Nephron progenitor cell (in vitro differentiated cells): ENCODE measurements at places on chromosomes 4 and X.

- H3K36me3 ChIP-seq = peaks cover 100% of the 10 kb centered on the region
- H3K4me1 ChIP-seq = peaks cover 11% of the 10 kb centered on the region
- no peak overlapping the region for H3K27ac ChIP-seq
- no peak overlapping the region for H3K4me3 ChIP-seq
- no peaks in the 10 kb centered on the region for H3K27me3 ChIP-seq
Observed at GRCh38 chrX:115936008-115936407, 234.5 kb upstream of the AGTR2 start.

GRCh38 chrX:47216393-47216925, 2.0 kb upstream of the CDK16 start:
- H3K36me3 ChIP-seq = peaks cover 47% of the 10 kb centered on the region
- H3K4me3 ChIP-seq = peak overlapping the region; percentile 95
- peaks cover 47% of the 10 kb centered on the region for H3K4me1 ChIP-seq
- no peak for DNase-seq
- no peaks in the 10 kb centered on the region for H3K27me3 ChIP-seq
- H3K27ac ChIP-seq = peak overlapping the region; percentile 97

- no peak for DNase-seq
- H3K27me3 ChIP-seq = peaks cover 3% of the 10 kb centered on the region
- H3K27ac ChIP-seq = no peak overlapping the region
- H3K4me1 ChIP-seq = peaks cover 30% of the 10 kb centered on the region
- H3K36me3 ChIP-seq = no peaks in the 10 kb centered on the region
- H3K4me3 ChIP-seq = no peak overlapping the region
Observed at GRCh38 chrX:96682516-96682915, 2.1 kb upstream of the DIAPH2 start.

GRCh38 chrX:140765043-140765784, 55.7 kb downstream of the LINC00632 start:
- peak overlapping the region; percentile 83 for H3K4me3 ChIP-seq
- no peak overlapping the region for H3K27ac ChIP-seq
- DNase-seq = peak; percentile 8
- H3K4me1 ChIP-seq = peaks cover 30% of the 10 kb centered on the region
- H3K27me3 ChIP-seq = peaks cover 3% of the 10 kb centered on the region

DNA sequence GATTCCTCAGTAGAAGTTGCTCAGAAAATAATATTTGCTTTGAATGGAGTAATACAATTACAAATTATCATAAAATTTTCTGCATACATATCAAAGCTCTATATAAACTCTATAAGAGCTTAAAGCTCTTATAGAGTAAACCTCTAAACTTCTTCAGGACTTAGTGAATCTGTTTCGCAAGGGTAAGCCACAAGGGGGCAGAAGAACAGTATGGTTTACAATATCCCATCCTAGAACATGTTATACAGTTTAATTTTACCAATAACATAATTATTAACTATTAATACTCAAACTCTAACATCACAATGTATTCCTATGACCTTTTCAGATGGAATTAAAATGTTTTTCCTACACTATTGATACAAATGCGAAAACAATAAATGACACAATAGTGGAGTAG, 33.8 kb upstream of the SPANXN1 start:
- no peaks in the 10 kb centered on the region for H3K36me3 ChIP-seq
- no peaks in the 10 kb centered on the region for H3K4me1 ChIP-seq
- no peak overlapping the region for H3K27ac ChIP-seq
- no peak overlapping the region for H3K4me3 ChIP-seq
- H3K27me3 ChIP-seq = no peaks in the 10 kb centered on the region
- peak; percentile 23 for DNase-seq

GRCh38 chr4:99817309-99817890, 773 bp downstream of the DAPP1 start:
- H3K27ac ChIP-seq = no peak overlapping the region
- H3K36me3 ChIP-seq = no peaks in the 10 kb centered on the region

DNA sequence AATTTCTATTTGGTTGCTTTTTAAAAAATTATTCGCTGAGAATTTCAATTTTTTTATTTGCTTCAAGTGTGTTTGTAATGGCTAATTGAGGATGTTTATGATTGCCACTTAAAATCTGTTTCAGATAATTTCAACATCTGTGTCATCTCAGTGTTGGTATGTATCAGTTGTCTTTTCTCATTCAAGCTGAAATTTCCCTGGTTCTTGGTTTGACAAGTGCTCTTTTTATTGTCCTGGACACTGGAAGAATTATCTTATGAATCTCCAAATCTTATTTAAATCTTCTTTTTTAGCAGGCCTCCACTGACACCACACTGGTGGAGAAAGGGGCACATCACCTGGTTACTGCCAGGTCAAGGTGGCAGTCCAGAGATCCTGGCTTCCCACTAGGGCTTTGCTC, 21.5 kb downstream of the CHST7 start:
- no peak overlapping the region for H3K27ac ChIP-seq
- H3K36me3 ChIP-seq = peaks cover 5% of the 10 kb centered on the region
- H3K27me3 ChIP-seq = peaks cover 11% of the 10 kb centered on the region
- DNase-seq = no peak

DNA sequence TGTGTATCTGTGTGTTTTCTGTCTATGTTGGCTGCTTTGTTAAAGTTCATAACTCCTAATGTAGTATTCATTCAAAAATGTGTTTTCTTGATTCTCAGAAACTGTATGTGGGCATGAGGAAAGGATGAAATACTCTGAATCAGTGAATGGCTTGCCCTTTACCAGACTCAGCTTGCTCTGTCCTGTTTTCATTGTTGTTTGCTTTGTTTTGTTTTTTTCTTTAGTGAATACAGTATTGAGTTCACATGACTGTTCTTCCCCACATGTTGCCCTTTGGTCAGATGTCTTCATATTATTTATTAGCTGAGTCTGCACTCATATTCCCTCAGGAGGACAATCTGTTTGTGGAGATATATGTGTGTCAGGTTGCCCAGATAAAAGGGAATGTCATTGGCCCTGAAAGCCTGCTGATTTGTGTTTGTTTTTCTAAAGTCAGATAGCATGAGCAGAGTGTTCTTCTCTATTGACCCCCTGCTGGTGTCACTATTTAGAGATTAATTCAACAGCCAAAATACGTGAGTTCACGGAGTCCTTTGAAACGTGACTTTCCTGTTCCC, 1184.4 kb downstream of the RPA4 start:
- H3K36me3 ChIP-seq = peaks cover 3% of the 10 kb centered on the region
- peak overlapping the region; percentile 94 for H3K27ac ChIP-seq
- H3K4me3 ChIP-seq = peak overlapping the region; percentile 46
- peaks cover 70% of the 10 kb centered on the region for H3K4me1 ChIP-seq
- H3K27me3 ChIP-seq = no peaks in the 10 kb centered on the region

DNA sequence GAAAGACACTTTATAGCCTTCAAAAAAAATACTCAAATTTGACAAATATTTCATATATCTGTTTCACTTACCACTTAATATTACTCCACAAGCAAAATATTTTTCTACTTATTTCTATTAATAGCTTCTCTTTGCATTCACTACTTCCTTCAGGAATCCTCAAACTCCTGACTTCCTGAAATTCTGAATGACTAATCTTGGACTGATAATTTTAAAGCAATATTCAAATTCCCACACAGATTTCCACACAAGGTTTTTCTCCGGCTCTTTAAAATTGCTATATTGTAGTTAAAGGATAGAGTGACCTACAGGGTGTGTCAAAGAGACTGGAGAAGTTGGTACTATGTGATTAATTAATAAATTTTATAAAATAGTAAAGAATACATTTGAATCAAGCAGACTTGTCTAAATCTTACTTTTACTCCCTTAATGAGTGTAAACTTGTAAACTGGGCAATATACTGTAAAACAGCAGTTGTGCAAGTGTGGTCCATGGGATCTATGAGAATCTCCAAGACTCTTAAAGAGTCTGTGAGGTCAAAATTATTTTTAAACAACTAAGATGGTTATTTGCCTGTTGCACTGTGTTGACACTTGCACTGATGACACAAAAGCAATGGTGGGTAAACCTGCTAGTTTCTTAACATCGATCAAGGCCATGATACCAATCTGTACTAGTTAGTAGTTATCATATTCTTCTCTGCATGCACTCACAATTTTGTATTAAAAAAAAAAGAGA, 44.5 kb downstream of the ANKRD17 start:
- H3K27me3 ChIP-seq = no peaks in the 10 kb centered on the region
- peaks cover 44% of the 10 kb centered on the region for H3K36me3 ChIP-seq
- H3K27ac ChIP-seq = no peak overlapping the region
- no peaks in the 10 kb centered on the region for H3K4me1 ChIP-seq

- H3K4me1 ChIP-seq = peaks cover 20% of the 10 kb centered on the region
- no peaks in the 10 kb centered on the region for H3K36me3 ChIP-seq
- DNase-seq = no peak
- peaks cover 8% of the 10 kb centered on the region for H3K27me3 ChIP-seq
- no peak overlapping the region for H3K27ac ChIP-seq
- no peak overlapping the region for H3K4me3 ChIP-seq
Observed at GRCh38 chr4:183821076-183821853, 83.8 kb upstream of the STOX2 start.

- H3K27ac ChIP-seq = no peak overlapping the region
- H3K4me3 ChIP-seq = no peak overlapping the region
- no peak for DNase-seq
- H3K36me3 ChIP-seq = peaks cover 5% of the 10 kb centered on the region
Observed at GRCh38 chrX:9221781-9222180, 187.9 kb upstream of the FAM9B start.

DNA sequence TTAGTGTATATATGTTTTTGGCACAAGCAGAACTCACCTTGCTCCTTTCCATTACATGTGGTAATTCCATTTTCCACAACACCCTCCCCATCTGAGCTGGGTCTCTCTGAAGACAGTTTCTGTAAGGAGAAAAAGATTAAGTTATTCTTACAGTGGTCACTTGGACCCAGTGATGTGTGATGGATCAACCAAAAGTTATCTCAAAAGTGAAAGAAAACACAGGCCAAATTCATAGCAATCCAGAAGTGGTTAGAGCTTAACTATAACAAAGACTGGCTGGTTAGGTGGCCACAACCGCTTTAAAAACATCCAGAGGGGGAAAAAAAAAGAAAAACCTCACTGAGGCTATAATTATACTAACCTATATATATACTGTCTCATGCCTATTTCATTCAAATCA, 123.7 kb downstream of the AFAP1 start:
- no peak overlapping the region for H3K4me3 ChIP-seq
- no peak for DNase-seq
- peaks cover 5% of the 10 kb centered on the region for H3K27me3 ChIP-seq
- H3K4me1 ChIP-seq = peaks cover 63% of the 10 kb centered on the region
- H3K27ac ChIP-seq = peak overlapping the region; percentile 57

- no peaks in the 10 kb centered on the region for H3K27me3 ChIP-seq
- peaks cover 10% of the 10 kb centered on the region for H3K36me3 ChIP-seq
- no peak for DNase-seq
- H3K4me3 ChIP-seq = no peak overlapping the region
- no peak overlapping the region for H3K27ac ChIP-seq
Observed at GRCh38 chr4:168664242-168664891, 167.5 kb downstream of the PALLD start.

- no peak for DNase-seq
- no peaks in the 10 kb centered on the region for H3K4me1 ChIP-seq
- peaks cover 9% of the 10 kb centered on the region for H3K27me3 ChIP-seq
- H3K36me3 ChIP-seq = no peaks in the 10 kb centered on the region
- H3K4me3 ChIP-seq = no peak overlapping the region
Observed at GRCh38 chr4:141425124-141425523, 204.4 kb downstream of the ZNF330 start.

- no peak overlapping the region for H3K27ac ChIP-seq
- peaks cover 4% of the 10 kb centered on the region for H3K36me3 ChIP-seq
- H3K27me3 ChIP-seq = no peaks in the 10 kb centered on the region
- H3K4me3 ChIP-seq = no peak overlapping the region
Observed at GRCh38 chr4:101102114-101102742, 245.1 kb downstream of the PPP3CA start.

GRCh38 chr4:57494821-57495220, 384.6 kb upstream of the IGFBP7 start:
- H3K27me3 ChIP-seq = peaks cover 2% of the 10 kb centered on the region
- H3K27ac ChIP-seq = peak overlapping the region; percentile 26
- H3K4me1 ChIP-seq = no peaks in the 10 kb centered on the region
- no peaks in the 10 kb centered on the region for H3K36me3 ChIP-seq

DNA sequence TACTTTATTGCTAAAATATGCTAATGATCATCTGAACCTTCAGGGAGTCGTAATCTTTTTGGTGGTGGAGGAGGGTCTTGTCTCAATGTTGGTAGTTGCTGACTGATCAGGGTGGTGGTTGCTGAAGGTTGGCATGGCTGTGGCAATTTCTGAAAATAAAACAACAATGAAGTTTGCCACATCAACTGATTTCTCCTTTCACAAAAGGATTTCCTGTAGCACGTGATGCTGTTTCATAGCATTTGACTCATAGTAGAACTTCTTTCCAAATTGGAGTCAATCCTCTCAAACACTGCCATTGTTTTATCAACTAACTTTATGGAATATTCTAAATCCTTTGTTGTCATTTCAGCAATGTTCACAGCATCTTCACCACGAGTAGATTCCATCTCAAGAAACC, 19.3 kb downstream of the DDIT4L start:
- no peaks in the 10 kb centered on the region for H3K36me3 ChIP-seq
- DNase-seq = no peak
- peaks cover 12% of the 10 kb centered on the region for H3K4me1 ChIP-seq
- H3K27ac ChIP-seq = no peak overlapping the region

GRCh38 chr4:9931146-9931545, 90.2 kb downstream of the SLC2A9 start:
- no peak for DNase-seq
- H3K36me3 ChIP-seq = no peaks in the 10 kb centered on the region
- no peak overlapping the region for H3K27ac ChIP-seq
- H3K27me3 ChIP-seq = peaks cover 49% of the 10 kb centered on the region
- H3K4me1 ChIP-seq = peaks cover 5% of the 10 kb centered on the region
- no peak overlapping the region for H3K4me3 ChIP-seq

DNA sequence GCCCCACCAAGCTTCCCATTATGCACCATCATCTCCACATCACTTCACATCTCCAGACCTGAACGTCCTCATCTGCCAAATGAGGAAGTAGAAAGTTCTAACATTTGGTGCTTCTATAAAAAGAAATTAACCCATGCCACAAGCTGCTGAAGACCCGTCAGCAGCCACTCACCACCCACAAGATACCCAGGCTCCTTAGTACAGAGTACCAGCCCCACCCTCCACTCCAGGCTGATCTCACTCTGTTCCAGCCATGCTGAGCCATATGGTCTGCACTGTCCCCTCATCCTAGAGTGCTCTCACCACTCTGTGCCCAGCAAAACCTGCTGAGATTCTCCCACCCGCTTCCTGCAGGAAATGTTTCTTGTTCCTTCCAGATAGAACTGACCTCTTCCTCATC, 240.8 kb upstream of the PPARGC1A start:
- peaks cover 10% of the 10 kb centered on the region for H3K4me1 ChIP-seq
- no peak overlapping the region for H3K27ac ChIP-seq
- no peaks in the 10 kb centered on the region for H3K36me3 ChIP-seq
- H3K4me3 ChIP-seq = no peak overlapping the region
- H3K27me3 ChIP-seq = peaks cover 13% of the 10 kb centered on the region

GRCh38 chr4:158819942-158820786, 51.3 kb downstream of the FNIP2 start:
- no peak overlapping the region for H3K27ac ChIP-seq
- DNase-seq = no peak
- no peak overlapping the region for H3K4me3 ChIP-seq
- no peaks in the 10 kb centered on the region for H3K36me3 ChIP-seq
- peaks cover 30% of the 10 kb centered on the region for H3K4me1 ChIP-seq
- H3K27me3 ChIP-seq = peaks cover 3% of the 10 kb centered on the region
